ENCODE measurements at places on chromosomes 12 and 14.
A peak's percentile ranks its signal among the peaks of the same experiment; 100 is the strongest.

DNA sequence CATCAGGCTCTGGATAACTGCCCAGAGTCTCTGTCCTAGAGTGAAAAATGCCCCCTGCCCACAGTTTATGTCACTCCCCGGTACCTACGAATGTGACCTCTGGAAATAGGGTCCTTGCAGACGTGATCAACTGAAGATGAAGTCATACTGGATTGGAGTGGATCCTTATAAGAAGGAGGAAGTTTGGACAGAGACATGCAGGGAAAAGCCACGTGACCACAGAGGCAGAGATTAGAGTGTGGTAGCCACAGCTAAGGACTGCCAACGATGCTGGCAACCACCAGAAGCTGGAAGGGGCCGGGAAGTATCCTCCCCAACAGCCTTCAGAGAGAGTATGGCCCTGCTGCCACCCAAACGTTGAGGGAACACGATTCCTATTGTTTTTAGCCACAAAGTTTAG, 101.2 kb upstream of the NCOR2 start:
- no peak for DNase-seq

DNA sequence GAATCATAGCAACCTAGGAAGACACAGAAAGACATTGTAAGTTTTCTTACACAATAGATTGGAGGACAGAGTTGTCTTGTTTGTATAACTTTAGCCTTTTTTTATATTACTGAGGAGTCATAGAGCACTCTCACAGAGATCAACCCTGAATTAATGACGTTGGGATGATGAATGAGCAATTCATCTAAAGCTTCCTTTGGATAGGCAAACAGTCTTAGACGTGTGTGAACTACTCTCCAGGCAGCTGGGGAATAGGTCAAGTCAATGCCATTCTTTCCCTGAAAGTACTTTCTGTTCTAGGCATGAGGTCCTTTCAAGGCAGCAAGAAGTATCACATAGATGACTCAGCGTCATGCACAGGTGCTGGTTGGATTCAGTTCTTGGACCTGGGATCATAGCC, 369.1 kb upstream of the NOVA1 start:
- DNase-seq, result no peak

DNA sequence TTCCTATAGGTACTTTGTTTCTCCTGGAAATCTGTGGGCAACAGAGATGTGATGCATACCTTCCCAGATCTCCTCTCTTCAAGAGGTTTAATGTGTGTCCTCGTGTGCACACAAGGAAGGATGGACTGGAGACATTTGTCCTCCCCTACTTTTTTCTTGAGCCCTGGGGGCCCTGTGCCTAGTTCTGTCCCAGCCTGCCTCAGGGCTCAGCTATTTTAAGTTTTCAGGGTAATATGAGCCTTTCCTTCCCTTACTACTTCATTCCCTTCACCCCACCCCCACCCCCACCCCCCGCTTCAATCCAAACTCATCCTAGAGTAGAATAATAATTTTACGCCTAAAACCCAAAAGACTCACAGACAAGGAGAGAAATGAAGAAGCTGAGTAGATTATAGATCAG, 446 bp downstream of the STAC3 start:
- no peak for DNase-seq

- no peak for DNase-seq
Measured at GRCh38 chr12:70121562-70121961, 121.7 kb upstream of the CNOT2 start.

GRCh38 chr12:117236456-117237001, 46.3 kb upstream of the FBXO21 start:
- peak; percentile 54 for DNase-seq

DNA sequence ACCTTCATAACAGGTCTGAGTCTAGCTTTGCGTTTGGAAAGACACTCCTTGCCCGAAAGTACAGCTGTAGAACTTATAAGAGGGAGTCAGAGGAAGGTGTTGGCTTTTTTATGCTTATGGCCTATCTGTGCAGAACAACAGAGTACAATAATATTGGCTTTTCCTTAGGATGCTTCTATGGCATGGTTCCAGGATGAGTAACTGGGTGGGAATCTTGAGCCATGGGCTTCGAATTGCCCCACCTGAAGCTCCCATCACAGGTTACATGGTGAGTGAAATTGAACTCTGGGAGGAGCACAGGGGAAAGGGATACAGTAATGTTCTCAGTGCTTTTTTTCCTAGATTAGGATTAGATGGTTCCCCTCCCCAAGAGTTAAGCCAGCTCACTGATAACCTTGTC, 13.0 kb downstream of the PARP2 start:
- DNase-seq, result no peak

DNA sequence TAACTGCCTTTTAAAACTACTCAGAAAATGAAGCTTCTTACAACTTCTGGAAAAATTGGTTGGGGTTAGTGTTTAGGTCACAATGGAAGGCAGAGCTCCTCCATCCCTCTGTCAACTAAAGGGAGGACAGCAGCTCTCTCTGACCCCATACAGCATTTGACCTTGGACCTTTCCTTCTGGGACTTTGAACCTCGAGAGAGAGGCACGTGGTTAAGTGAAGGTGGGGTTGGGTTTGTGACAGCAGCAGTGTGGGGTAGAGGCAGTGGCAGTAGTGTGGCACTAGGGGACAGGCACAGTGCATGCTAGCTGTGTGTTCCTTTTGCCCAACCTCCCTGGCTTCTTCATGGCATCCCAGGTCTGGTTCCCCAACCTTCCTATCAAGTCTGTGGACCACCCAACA, 9.4 kb upstream of the C12orf75 start:
- no peak for DNase-seq

- DNase-seq, result no peak
Measured at GRCh38 chr14:94542811-94543440, 18.3 kb upstream of the SERPINA4 start.

GRCh38 chr14:56216626-56217379, 98.6 kb downstream of the PELI2 start:
- DNase-seq, result peak; percentile 8

DNA sequence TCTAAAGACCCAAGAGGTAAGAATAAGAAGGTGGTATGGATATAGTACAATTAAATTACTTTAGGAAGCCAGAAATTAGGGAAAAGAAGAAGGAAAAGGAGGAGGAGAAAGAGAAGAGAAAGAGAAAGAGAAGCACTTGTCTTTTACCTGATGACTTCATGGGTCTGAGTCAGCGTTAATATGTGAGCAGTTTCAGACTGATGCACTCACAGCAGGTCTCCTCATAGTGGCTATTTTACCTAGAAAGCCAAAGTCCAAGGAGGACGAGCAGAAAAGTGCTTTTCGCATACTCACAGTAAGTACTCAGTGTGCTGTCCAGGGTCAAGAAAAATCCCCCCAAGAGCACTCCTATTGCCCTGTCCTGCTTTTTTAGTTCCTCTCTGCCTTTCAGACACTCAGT, 222.1 kb downstream of the C12orf42 start:
- no peak for DNase-seq

- no peak for DNase-seq
Measured at GRCh38 chr12:127570793-127571360, 696.1 kb upstream of the TMEM132C start.

DNA sequence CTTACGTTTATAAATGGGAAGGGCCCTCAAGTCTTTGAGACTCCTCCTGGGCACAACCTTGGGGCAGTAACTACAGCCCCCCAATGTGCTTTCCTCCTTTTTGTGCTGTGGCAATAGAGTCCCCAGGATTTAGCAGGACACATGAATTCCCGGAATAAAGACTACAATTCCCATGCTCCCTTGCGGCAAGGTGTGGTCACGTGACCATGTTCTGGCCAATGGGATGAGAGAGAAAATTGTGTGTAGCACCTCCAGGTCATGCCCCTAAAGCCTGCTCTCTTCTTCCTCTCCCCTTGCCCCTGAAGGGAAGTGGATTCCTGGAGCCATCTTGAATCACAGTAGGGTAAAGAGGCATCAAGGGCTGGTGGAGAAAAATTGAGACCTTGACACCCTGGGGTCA, 295.1 kb upstream of the SFSWAP start:
- DNase-seq, result no peak

DNA sequence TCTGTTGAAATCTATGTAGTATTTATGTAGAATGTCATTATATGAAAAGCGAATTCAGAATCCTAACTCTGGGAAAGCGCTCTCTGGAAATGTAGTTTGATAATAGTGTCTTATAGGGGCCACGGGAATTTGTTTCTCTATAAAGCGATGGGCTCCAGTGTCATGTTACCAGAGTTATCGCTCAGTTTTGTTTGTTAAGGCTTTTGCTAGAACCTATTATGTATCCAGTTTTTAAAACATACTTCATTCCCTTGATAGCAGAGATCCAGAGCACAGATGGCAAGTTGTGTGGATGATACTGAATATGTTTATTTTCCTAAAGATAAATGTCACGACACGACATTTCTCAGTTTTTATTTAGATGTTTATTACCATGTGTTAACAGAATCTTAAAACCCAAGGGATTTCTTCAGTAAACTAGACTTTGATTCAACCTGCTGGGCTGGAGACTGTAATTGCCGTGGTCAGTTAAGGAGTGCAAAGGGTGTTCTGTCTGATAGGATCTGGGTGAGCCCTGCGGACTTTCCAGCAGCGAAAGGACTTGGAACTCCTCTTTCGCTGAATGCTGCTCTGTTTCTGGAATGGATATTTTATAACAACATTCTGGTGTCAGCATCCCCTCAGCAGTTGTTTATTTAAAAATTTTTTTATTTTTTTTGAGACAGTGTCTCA, 1.7 kb upstream of the DNAH10 start:
- DNase-seq, result no peak

- DNase-seq, result no peak
Measured at GRCh38 chr12:109679501-109680263, 33.9 kb upstream of the FAM222A start.

DNA sequence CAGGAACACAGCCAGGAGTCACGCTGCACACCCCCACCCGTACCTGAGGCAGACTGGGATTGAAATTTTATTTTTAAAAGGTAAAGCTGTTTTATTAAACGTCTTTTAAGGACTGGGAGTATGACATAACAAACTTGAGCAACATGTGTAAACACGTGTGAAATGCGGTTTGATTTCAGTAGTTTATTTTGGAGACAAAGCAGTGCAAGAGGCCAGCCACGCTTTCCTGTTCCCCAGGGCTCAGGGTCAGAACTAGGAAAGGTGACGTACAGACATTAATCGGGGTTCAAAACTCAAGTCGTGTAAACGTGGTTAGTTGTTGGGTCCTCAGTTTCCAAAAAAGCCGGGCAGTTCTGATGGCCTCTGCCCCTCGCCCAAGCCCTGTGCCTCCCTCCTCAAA, 16.7 kb downstream of the CHGA start:
- DNase-seq, result no peak

DNA sequence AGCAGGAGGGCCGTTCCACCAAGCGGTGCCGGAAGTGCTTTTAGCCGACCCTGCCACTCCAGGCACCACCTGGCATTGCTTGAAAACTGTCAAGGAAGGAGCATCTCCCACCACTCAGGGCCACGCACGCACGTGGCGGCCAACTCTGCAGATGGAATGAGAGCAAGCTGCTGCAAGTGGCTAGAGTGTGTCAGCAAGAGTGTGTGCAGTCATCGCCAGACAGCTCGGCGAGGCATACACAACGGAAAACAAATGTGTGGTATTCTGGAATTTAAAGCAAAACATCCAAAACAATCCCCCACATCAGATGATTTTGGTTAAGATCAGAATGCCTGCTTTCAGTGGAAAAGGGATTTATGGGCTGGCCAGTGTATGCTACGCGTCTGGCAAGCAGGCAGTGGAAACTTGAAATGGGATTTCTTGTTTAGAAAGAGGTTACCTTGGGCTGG, 11.2 kb downstream of the CD9 start:
- DNase-seq, result no peak

DNA sequence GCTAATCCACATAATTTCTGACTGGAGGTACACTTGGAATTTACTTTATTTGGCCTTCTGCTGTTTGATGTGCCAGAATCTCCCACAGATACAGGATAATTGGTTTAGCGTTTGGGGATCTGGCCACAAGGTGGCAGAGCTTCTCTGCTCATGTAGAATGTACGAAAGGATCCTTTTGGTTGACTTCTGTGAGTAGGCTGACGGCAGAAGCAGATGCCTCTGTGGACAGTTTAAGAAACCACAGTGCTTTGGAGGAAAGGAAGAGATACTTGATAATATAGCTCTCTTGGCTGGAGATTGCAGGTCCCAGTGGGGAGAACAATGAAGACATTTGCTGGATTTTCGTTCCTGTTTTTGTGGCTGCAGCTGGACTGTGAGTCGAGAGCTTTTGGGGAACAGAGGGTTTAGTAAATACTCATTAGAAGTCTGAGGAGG, 75.3 kb upstream of the OR4E1 start:
- peak; percentile 63 for DNase-seq

DNA sequence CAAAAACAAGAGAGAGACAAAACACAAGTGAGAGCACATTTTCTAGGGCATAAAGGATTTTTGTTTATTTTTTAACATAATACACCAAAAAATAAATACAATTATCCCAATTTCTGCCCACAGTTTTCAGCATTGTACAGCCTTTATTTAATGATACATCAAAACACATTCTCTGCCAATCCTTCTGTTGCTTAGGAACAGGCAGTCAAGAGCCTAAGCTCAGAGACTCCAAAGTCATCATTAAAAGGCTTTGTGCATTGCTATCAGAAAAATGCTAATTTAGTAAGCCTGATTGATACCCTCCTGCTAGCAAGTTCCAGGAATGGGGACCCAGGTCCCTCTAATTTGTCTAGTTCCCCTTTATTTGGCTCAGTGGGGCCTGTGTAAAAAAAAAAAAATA, 536.5 kb downstream of the RPS29 start:
- no peak for DNase-seq

All from CD4-positive, alpha-beta T cell (primary cell).